ENCODE measurements at places on chromosomes 11 and 22. TPM values are rescaled to one million over a fixed set of nuclear protein-coding genes. Genes with fewer than 3 reads are reported as not detected.

The JOSD1 gene
- total RNA-seq, result 17.2 TPM

The SLC1A2 gene
- 2.0 TPM for total RNA-seq

The SYCE3 gene
- total RNA-seq, result not detected

The MIOX gene
- total RNA-seq, result not detected

The LUZP2 gene
- not detected for total RNA-seq

The FZD4 gene
- 26.9 TPM for total RNA-seq

The PYGM gene
- total RNA-seq, result 183 TPM

The NELL1 gene
- not detected for total RNA-seq

The SGSM1 gene
- 9.2 TPM for total RNA-seq

The NLRP10 gene
- total RNA-seq, result not detected

The OR10D3 gene
- not detected for total RNA-seq

The GTF2H1 gene
- total RNA-seq, result 24.4 TPM

The MYRF gene
- 0.16 TPM for total RNA-seq

The UEVLD gene
- total RNA-seq, result 19.3 TPM

The KRTAP5-9 gene
- not detected for total RNA-seq

The IFT27 gene
- total RNA-seq, result 28.6 TPM

The TNNT3 gene
- 35.7 TPM for total RNA-seq

The KCTD14 gene
- total RNA-seq, result not detected

The NRXN2 gene
- total RNA-seq, result 0.86 TPM

The SAA4 gene
- total RNA-seq, result not detected

The RIMBP3C gene
- total RNA-seq, result not detected

The FUT4 gene
- 1.4 TPM for total RNA-seq

The VWCE gene
- 0.73 TPM for total RNA-seq
